ENCODE measurements at places on chromosomes 2 and 18.

DNA sequence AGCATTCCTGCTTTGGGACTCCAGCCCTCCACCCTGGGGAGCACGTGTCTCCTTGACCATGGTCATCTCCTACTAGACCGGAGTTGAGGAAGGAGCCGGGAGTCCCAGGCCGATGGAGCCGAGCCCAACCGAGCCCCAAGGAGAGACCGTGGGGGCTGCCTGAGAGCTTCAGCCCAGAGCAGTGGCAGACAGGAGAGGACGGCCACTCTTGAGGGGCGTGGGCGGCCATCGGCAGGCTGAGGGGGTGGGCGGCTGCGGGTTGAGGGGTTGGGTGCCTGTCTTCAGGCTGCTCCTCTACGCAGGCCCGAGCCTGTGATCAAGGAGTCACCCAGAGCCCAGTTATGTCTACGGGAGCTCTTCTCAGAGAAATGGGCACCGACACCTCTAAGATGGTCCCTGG lies 158.7 kb downstream of the PXDN start:
- no peak for DNase-seq

DNA sequence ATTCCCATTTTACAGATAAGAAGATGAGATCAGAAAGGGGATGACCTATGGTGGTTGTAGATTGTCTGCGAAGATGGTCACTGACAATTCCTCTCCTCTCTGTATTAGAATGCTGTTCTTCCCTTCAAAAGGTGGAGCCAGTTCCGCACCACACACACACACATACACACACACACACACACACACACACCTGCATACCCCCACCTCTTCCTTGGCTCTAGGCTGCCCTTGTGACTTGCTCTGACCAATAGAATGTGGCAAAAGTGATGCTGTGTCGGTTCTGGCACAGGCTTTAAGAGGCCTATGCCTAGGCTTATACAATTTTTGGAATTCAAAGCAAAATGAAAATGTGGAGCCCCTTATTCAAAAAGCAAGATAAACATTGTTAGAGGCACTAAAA lies 88.0 kb downstream of the ZFP36L2 start:
- no peak for DNase-seq

- DNase-seq: no peak
Observed at GRCh38 chr2:4635289-4635688, 931.9 kb downstream of the DCDC2C start.

- no peak for DNase-seq
Observed at GRCh38 chr2:72144632-72145288, 2.9 kb downstream of the CYP26B1 start.

DNA sequence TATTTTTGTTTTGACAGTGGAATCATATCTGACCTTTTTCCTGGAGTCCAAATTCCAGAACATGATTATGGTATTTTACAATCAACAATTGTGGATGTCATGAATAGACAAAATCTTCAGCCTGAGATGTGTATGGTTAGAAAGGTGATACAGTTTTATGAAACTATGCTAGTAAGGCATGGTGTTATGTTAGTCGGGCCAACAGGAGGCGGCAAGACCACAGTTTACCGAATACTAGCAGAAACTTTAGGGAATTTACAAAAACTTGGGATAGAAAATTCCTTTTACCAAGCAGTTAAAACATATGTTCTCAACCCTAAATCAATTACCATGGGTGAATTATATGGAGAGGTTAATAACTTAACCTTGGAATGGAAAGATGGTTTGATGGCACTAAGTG lies 137.0 kb downstream of the DNAH6 start:
- no peak for DNase-seq

DNA sequence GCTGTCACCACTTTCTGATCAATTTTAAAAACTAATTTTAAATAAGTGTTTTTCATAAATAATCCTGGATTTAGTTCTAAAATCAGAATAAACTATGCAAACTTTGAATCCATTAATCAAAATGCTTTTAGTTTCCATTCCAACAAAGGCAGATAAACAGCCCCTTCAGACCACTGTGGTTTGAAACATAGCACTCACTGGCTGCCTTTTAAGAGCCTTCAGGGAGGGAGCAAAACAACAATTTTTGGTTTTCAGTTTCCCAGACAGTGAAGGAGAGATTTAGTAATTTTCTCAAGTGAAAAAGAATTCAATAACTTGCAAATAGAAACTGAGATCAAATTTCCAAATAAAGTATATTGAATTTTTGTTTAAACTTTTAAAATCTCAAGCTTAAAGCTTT lies 46.1 kb downstream of the CDK15 start:
- DNase-seq: no peak

- DNase-seq: no peak
Observed at GRCh38 chr2:217107480-217107879, 247.6 kb upstream of the TNP1 start.

All from activated CD4-positive, CD25-positive, alpha-beta regulatory T cell treated with anti-CD3 and anti-CD28 coated beads, Interleukin-2, amount 50 U/mL, for 16 hours (primary cell).